CD4-positive, alpha-beta T cell treated with Interleukin-21 for 1 hour (primary cell): ENCODE measurements at places on chromosomes 12 and 14.

- no peak for DNase-seq
Measured at GRCh38 chr14:68331991-68332390, 460.9 kb downstream of the ZFP36L1 start.

DNA sequence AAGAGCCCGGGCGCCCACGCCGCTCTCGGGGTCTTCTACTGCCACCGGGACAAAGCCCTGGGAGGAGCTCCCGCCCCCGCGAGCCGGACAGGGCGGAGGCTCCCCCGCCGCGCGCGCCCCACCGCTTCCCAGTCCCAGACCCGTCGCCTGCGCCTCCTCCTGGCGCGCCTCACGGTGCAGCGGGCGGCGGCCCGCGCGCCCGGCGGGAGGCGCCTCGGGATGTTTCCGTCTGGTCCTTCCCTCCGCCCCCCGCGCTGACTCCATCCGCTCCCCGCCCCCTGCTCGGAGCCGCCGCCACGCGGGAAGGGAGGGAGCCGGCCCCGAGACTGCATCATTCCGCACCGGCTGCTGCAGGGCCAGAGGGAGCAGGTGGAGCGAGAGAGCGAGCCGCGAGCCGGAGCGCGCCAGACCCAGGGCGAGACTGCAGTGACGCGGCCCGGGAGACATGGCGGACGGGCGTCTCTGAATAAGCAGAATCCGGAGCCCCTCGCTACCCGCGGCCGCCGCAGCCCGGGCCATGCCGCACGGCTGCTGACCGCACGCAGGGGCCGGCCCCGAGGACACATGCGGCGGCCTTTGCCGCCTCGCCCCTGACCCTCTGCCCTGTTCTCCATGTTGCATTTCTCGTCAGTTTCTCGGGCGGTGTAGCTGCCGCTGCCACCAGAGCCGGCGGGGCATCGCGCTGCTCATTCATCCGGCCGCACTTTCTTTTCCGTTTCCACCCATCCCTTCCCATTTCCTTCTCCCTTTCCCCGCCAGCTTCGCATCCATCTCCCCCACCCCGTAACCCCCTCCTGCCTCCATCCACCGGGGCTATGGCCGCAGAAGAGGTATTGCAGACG, at the start of gene BICD1:
Gene BICD1 (plus strand): TSS at position 331 of the 842 bp plus-strand sequence. CDS start 485 bp downstream, at position 816.
- DNase-seq = peak; percentile 79

- DNase-seq = no peak
Measured at GRCh38 chr12:42804928-42805327, 215.4 kb upstream of the PRICKLE1 start.

DNA sequence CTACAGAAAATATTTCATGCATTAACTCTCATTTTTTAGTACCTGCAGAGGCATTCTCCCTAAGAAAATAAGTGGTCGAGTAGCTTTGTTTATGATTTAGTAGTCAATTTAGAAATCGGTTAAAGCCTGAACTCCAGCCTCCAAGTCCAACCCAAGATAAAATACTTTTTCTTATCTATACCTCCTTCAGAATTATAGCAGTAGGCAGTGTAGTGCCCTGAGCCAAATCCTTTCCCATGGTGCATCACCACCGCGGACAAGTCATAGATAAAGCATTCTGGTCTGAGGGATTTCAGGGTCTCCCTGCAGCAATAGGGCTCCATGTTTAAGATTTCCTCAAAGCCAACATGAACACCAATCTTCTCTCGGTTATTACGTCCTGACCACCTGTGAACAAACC, 30.5 kb downstream of the USP44 start:
- no peak for DNase-seq

DNA sequence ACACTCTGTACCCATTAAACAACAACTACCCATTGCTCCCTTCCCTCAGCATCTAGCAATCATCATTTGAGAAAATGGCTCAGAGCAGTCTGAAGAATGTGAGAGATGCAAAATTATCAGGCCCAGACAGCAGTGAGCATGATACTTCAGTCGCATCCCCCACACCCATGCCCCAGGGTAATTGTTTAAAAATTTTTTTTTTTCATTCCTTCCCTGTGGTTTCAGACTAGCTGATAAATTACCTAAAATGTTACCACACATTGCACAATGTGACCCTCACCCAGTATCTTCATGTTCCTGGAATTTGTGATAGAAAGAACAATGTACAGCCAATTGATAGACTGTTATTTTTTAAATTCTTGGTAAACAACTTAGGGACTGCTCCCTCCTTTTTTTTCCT, 11.3 kb upstream of the USP15 start:
- DNase-seq = no peak

DNA sequence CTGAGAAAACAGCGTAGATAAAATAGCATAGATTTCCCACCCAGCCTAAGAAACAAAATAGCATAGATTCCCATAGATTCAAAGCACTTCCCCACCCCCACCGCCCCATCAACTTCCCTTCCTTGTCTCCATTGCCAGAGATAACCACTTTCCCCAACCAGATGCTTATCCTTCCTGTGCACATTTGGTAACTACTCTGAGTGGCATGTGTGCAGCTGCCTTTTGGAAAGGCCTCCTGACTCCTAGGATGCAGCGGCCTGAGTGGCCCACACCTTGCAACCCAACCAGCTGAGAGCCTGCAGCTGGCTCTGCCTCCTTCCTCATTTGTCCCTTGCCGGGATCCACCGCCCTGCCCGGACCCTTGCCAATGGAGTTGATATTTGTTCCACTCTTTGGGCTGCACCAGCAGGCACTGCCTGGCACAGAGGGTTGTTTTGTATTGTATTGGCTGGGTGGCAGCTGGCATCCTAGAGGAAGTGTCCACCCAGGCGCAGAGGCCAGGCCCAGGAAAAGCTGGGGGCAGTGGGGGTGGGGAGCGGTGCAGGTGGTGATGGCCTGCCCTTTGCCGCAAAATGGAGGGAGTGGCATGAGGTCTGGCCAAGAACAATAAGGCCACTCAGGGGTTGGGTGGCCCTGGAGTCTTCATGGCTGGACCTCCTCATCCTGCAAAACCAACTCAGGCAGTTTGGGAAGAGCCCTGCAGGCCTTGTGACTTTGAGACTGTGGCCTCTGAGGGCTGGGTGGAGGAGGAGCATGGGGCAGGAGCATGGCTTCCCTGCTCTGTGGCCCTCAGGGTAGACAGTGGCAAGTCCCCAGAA, 4.9 kb downstream of the SLC48A1 start:
- no peak for DNase-seq

DNA sequence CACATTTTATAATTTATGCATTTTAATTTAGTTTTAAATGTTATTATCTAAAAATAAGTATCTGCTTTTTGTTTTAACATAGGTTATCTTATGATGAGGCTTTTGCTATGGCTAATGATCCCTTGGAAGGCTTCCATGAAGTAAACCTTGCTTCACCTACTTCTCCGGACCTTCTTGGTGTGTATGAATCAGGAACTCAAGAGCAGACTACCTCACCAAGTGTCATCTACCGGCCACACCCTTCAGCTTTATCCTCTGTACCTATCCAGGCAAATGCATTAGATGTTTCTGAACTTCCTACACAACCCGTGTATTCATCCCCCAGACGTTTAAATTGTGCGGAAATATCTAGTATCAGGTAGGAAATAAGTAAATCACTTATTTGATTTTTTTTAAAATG, 16.6 kb downstream of the RAB3IP start:
- DNase-seq = no peak
